ENCODE measurements at places on chromosomes 6 and 20.

DNA sequence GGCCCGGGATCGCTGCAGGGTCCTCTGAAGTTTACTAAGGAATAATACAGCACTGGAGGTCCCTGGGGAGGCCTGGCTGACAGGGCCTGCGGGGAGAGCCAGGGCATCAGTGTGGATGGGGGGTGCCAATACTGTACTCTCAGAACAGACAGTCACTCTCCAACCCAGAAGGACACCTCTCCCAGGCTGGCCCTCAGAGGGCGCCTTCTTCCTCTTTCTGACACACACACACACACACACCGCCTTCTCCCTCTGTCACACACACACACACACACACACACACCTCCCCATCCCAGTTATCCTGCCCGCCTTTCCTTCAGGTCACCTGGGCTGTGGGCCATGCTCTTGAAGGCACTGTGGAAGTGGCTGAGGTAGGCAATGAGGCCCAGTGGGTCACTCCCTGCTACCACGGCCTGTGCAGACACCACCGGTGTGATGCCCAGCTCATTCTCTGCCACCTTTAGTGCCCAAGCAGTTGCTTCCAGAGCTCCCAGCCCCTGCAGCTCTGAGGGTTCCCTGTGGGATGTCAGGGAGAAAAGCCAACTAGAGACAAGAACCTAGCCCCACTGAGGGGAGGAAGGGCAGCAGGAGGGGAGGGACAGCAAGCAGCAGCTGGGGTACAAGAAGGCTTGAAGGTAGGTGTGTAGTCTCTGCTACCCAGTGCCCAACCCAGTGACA lies 7.5 kb downstream of the SMPD2 start:
- DNase-seq: no peak

- no peak for DNase-seq
Observed at GRCh38 chr6:93624408-93624807, 205.0 kb upstream of the EPHA7 start.

DNA sequence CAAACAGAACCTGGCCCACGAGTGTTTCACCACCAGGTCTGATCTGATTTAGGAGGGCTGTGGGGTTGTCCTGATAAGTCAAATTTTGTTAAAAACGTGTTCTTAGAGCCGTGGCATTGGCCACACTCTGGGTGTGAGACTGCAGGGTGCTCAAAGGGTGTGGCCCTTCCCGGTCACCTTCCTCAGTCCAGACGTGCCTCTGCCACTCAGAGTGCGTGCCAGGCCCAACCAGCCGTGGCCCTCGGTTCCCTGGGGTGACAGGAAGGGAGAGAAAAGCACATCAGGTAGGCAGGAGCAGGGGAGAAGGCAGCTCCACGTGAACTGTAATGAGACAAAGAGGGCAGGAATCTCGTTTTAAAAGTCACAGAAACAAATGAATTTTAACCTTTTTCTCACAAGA lies 115.4 kb downstream of the FAM120B start:
- DNase-seq: no peak

DNA sequence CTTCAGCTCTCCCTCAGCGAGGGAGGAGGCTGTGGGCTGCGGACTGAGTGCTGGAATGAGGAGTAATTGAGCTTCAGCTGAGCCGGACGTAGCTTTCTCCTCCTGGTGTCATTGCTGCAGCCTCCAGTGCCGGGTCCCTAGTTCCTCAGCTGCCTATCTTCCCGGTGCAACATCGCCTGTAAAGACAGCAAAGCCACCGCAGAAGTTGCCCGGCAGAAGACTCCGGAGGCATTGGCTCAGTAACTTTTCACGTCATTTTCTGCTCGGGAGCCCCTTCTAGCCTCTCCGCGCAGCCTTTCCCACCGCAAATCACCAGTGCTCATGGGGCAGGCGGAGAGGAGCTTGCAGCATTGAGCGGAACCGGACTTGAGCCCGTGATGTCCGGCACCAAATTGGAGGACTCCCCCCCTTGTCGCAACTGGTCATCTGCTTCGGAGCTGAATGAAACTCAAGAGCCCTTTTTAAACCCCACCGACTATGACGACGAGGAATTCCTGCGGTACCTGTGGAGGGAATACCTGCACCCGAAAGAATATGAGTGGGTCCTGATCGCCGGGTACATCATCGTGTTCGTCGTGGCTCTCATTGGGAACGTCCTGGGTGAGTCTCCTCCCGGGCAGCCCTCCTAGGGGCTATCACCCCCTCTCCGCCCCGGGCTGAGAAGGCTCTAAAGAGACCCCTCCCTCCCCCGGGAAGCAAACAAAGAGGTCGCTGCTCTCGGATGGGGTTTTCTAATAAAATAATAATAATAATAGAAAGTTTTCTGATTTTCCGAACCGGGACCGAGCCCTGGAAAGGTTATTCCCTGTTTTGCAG lies at the start of gene HCRTR2:
Gene HCRTR2, plus strand, starts transcription at position 305 of the 816 bp plus-strand sequence. Its CDS starts 73 bp downstream, at position 378.
- no peak for DNase-seq

GRCh38 chr6:154865291-154865690 lies 129.8 kb upstream of the TIAM2 start:
- no peak for DNase-seq

DNA sequence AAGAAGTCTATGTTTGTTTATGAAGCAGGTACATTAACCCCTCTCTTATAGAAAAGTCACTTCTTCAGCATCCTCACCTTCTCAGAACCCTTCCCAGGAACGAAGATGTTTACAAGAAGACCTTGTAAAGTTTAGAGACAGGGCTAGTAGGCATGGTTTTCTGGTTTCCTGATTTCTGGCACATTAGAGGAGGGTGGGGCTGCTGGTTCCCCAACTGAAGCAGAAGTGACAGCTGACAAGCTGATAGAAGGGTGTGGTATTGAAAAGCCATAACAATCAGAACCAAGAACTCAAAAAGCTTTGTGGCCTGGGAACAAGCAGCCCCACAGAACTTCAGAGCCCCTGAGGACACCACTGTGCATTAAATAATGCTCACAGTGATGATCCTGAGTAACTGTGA lies 91.2 kb downstream of the RTN4IP1 start:
- no peak for DNase-seq

DNA sequence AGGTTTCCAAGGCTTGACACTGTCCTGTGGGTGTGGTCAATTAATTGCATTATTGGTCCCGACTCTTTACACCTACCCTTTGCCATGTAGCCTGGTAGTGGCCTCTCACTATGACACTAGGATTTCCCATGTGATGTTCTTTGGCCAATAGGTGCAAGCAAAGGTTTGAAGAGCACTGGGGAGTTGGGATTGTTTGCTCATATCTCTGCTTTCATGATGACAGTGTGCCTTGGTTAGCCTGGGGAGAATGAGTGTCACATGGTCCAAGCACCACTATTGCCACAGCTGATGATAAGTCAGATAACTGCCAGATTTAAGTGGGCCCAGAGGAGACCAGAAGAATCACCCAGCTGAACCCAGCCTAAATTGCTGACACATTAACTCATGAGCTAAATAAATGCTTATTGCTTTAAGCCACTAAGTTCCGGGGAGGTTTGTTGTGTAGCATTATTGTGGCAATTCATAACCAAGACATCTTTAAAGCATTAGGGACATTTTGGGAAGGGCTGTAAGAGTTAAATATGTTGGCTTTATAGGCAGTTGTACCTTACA lies 17.2 kb upstream of the SCP2D1 start:
- DNase-seq: no peak
